Stimulated activated CD4-positive, alpha-beta T cell treated with anti-CD3 and anti-CD28 coated beads, Interleukin-4, amount 100 ng/mL, for 24 hours (primary cell): ENCODE measurements at places on chromosomes 12 and 14.

DNA sequence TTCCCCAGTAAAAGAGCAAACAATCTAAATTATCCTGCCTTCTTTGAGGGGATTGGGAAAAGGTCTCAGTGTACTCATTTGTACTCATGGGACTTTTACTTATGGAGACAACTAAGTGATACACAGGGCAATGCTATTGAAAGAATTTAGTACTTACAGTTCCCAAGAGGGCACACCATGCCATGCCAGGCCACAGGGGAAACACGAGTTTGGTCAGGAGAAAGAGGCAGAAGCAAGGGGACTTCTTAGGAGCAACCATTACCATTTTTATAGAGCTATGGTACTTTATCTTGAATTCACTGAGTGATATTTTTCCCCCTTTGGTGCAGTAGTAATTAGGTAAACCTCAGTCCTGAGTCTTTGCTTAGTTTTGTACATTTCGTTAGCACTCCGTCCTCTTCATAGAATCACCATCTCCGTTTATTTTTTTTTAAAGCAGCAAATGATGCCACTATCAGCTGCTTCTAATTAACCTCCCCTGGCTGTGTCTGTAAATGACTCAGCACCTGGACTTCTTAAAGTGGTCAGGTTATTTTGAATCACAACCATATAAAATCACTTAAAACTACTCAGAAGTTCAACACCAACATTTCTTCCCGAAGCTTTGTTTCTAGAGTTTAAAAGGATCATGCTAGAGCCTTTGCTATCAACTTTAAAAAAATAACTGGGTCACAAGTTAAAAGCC lies 5.9 kb upstream of the WASHC3 start:
- DNase-seq, result no peak

DNA sequence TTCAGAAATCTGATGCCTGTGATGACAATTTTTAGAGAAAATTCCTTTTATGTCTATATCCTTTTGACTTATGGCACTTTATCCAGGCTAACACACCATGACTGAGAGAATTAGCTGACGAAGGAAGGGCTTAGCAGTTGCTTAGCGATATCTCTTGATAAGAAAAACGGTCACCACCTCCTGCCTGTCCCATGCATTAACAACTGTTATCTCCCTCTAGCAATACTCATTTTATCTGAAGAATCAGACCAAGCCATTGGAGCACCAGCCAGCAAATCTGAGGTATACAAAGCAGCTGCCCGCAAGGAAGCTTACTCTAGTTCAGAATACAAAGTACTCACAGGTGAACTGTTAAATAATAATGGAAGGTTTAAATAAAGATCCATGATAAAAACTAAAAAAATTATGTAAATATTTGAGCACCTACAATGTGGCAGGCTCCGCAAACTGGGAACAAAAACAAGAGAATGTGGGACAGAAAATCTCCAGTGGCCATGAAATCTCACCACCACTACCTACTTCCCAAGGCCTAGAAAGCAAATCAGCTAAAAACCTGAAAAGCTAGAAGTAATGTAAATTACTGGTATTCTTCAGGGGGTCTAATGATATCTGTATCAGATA lies 24.3 kb downstream of the PPM1H start:
- DNase-seq, result no peak

DNA sequence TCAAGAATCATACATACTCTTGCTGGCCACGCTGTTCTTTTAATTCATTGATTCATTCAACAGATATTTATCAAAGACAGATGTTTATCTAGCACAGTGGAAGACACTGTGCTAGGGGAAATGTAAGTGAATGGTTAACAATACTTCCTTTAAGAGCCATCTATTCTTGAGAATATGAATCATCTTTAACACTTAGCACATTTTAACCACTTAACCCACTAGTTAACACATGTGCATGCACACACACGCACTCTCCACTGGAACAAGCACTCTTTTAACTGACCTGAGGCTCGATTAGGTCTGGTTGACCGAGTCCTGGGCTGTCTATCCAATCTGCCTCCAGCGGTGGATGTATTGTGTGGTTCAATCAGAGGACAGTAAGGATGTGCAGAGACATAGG lies 34.6 kb downstream of the LMNTD1 start:
- no peak for DNase-seq

DNA sequence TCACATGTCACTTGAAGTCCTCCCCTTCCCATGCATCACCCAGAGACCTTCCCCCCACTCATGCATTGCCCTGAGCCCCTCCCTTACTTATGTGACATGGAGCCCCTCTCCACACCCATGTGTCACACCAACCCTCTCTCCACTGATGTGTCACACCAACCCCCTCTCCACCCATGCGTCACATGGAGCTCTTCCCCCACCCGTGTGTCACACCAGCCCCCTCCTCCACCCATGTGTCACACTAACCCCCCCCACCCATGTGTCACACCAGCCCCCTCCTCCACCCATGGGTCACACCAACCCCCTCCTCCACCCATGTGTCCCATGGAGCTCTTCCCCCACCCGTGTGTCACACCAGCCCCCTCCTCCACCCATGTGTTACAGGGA lies 30.4 kb downstream of the RTL1 start:
- no peak for DNase-seq

- no peak for DNase-seq
These were observed 105.8 kb downstream of the PRKD1 start for GRCh38 chr14:29821661-29822429.

DNA sequence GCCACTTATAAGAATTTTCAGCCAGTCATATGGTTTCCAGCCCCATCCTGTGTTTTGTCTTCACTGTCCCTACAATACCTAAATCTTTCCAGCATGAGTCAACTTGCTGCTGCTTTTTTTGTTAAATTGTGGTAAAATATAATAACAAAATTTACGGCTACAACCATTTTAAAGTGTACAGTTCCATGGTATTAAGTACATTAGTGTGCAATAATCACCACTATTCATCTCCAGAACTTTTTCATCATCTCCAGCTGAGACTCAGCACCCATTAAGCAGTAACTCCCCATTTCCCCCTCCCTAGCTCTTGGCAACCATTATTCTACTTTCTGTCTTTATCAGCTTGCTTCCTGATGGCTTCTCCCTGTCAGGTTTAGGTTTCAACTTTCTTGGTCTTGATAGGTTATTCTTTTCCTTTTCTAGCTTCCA lies 39.1 kb downstream of the FRS2 start:
- DNase-seq, result no peak

GRCh38 chr12:65800937-65801336 lies 23.3 kb upstream of the HMGA2 start:
- no peak for DNase-seq

- DNase-seq, result peak; percentile 55
These were observed 48.2 kb upstream of the ATP2B1 start for GRCh38 chr12:89756585-89757398.

DNA sequence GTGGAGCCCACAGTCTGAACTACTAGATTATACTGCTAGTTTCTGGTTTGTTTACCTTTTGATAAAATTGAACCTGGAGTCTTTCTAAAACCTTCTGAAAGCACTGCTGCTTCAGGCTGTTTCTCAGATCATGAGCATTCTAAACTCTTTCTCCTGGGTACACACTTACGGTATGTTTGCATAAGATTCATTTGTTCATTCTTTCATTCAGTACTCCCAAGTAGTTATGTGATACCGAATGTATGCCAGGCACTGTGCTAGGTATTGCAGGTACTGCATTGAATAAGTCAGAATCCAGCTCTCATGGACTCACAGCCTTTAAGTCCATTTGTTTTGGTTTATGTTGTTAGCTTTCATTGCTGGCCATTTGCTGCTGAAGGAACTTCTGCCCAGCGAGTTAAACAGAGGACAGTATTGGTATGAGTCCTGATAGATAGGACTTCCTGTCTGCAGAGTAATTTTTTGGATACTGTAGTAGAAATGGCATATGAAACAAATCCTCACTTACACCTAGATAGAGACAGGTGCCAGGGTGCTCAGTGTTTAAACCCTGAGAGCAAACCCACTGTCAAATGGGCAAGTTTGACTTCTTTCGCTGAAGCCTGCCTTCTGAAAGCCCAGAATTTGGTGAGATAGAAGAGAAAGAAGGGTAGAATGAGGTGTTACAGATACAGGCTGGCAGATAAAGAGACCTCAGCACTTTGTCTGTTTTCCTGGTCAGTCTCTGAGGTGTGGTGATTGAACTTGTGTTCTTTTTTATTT lies 2.1 kb downstream of the SUSD6 start:
- no peak for DNase-seq

DNA sequence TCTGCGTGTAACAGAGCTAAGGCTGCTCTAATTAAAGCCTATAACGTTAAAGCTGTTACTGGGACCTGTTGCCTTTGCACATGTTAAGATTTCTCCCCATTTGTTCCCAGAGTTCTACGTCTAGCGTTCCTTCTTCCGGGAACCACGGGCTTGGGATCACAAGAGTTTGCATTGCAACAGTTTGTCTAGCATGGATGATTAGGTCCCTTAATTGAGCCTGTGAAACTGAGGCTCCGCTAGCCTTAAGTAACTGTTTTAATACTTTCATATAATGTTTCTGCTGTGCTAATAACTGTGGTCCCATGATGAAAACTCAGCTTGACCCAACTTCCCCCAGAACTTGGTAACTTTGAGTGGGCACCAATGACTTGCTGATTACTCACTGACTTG lies 16.7 kb upstream of the LYZ start:
- no peak for DNase-seq

DNA sequence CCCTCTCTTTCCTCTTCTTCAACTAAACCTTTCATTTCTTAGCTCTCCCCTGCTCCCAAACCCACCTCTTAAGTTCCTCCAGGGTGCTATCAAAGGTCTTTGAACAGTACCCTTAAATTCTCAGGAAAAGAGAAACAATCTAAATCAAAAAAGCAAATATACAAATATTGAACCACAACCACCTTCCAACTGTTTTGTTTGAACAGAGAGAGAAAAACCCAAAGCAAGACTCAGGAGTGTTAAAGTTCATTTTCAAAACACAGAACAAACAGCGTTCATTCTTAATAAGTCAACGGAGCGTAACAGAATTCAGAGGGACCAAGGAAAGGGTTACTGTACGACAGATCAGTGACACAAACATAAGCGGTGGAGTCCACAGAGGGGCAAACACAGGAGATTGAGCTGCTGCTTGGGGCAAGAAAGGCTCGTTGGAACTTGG lies 73.3 kb downstream of the NDUFA12 start:
- DNase-seq, result no peak

GRCh38 chr12:91023326-91024004 lies 18.7 kb upstream of the EPYC start:
- no peak for DNase-seq
